ENCODE measurements at places on chromosomes 2 and 18.

DNA sequence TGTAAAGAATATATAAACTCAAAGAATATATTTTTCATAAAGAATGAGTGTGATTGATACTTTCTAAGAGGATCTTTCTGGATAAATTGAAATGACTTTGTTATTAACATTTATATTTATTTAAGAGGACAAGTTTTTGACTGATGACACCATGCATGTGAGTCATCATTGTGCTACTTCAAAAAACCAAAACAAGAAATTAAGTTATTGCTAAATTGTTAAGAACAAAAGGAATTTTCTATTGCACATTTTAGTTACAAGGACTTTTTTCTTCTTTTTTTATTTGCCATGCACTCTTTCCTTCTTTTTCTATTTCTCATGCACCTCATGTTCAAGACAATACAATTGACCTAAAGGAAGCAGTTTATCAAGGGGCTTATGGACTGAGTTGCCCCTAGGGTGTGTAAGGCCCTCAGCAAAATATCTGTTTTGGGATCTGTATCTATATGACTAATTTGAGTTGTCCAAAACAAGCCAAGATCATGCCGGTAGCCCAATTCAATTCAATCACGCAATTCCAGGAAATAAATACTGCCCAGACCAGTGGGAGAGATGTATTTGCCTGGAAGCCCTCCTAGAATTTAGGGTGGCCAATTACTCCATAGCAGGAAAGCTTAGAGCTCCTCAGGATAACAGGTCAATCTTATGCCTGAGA lies 654.3 kb downstream of the METTL4 start:
- no peak for DNase-seq

DNA sequence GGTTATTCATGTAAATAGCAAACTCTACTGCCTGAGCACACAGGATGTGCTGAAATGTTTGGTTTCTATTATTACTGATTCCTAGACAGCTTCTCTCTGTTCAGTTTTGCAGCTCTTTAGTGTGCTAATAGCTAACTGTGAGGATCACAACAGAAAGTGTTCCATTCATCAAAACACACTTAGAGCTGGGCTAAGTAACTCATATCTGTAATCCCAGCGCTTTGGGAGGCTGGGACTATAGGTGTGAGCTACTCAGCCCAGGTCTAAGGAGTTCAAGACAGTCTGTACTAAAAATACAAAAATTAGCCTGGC lies 63.2 kb downstream of the MOGAT1 start:
- DNase-seq: peak; percentile 37

- no peak for DNase-seq
These were observed 88.6 kb downstream of the WDR7 start for GRCh38 chr18:56739731-56740130.

DNA sequence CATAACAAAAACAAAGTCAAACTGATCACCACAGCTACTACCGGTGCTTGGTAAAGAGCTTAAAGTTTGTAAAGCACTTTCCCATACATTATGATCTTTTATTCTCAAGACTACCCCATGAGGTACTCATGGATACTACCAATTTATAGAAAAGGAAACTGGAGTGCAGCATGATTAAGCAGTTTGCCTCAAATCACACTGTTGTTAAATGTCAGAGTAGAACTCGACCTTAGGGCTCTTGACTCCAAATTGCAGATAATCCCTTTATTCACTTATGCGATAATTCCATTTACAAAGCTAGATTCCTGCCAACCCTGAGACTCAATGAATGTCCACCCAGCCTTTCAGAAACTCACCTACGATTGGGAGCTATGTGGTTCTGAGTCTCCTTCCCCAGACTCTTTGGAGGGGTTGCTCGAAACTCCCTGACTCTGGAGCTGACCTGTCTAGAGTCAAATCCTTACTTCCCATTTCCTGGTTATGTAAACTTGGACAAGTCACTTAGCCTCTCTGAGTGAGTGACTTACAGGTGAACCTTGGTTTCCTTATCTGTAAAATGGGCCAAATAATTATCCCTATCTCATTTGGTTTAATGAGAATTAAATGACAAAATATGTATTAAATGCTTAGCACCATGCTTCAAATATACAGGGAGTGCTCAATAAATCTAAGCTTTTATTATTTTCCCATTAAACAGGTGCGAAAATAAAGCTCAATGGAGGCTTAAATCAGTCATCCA lies 47.4 kb downstream of the PSD4 start:
- DNase-seq: no peak

GRCh38 chr2:70726947-70727725 lies 40.9 kb downstream of the ADD2 start:
- DNase-seq: no peak

- no peak for DNase-seq
These were observed 278.0 kb downstream of the METTL4 start for GRCh38 chr18:2293109-2293839.

- no peak for DNase-seq
These were observed 4.5 kb downstream of the TIMM21 start for GRCh38 chr18:74152857-74153256.

- no peak for DNase-seq
These were observed 89.5 kb downstream of the BIRC6 start for GRCh38 chr2:32446369-32446768.

DNA sequence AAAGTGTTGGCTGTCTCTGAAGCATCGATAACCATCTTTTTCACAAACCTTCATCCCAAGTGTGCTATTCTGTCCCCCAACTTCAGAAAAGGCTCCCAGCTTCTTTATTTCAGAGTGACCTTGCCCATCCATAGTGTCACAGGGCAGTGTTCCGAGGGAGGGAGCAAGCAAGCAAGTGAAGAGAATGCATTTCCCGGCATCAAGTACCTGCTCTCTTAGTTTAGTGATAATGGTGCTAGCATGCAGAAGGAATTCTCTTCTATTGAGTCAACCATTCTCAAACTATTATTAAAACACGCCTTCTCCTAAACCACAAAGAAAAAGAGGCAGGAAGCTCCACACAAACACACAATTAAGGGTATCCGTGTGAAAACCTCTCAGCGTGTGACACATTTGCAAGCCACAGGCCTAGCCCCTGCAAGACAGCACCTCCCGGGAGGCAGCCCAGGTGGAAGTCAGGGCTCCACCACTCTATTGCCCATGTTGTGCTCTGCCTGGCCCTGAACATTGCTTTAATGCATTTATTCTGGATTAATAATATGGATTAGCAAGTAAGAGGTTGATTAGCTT lies 504.9 kb downstream of the GALR1 start:
- DNase-seq: no peak

GRCh38 chr18:61785588-61785987 lies 107.2 kb downstream of the RNF152 start:
- DNase-seq: no peak

DNA sequence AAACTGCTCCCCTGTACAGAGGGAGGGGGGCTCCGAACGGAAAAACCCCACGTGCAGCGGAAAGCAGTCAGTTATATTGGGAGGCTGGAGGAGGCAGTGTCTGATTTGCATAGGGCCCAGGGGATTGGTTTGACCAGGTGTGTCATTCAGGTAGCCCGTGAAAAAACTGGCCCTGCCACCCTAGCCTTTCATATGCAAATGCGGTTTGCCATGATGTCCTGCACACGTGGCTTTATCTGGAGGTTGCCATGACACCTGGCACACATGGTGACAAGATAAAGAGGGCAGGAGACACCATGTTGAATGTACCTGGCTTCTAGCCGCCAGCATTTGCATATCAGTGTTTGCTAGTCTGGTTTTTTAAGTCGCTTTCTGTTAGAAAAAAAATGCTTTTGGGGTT lies 20.5 kb downstream of the SLC25A52 start:
- no peak for DNase-seq

DNA sequence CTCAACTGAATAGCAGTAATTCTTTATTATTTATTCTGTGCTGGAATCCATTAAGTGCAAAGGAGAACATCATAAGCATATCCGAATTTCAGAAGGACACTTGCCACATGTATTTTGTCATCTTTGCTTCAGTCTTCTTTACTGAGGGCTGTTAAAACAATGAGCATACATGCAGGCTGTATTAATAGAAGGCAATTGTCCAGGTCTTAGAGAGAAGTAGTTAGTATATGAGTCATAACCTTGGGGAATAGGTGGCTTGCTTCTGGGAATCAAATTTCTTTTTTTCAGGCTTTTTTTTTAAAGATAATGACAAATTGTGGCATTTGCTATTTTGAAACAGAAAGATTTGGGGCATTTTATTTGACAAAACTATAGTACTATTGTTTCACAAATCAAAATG lies 773.5 kb downstream of the CNTNAP5 start:
- no peak for DNase-seq

DNA sequence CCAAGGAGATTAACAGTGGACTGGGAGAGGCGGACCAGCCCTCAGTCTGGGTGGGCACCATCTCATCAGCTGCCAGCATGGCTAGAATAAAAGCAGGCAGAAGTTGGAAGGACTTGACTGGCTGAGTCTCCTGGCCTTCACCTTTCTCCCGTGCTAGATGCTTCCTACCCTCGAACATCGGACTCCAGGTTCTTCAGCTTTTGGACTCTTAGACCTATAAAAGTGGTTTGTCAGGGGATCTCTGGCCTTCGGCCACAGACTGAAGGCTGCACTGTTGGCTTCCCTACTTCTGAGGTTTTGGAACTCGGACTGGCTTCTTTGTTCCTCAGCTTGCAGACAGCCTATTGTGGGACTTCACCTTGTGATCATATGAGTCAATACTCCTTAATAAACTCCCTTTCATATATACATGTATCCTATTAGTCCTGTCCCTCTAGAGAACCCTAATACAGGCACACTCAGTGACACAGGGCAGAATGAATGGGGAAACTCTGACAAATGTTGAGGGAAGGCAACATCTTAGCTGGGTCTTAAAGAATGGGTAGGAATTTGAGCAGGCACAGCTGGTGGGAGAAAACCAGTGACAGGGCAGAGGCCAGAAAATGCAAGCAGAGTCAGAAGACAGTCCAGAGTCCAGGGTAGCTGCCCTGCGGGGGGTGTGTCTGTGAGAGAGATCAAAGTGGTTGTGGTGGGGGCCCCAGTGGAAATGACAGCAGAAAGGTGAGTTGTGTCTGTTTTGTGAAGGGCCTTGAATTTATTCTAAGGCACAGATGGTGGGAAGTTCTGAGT lies 108.1 kb upstream of the CD302 start:
- no peak for DNase-seq

DNA sequence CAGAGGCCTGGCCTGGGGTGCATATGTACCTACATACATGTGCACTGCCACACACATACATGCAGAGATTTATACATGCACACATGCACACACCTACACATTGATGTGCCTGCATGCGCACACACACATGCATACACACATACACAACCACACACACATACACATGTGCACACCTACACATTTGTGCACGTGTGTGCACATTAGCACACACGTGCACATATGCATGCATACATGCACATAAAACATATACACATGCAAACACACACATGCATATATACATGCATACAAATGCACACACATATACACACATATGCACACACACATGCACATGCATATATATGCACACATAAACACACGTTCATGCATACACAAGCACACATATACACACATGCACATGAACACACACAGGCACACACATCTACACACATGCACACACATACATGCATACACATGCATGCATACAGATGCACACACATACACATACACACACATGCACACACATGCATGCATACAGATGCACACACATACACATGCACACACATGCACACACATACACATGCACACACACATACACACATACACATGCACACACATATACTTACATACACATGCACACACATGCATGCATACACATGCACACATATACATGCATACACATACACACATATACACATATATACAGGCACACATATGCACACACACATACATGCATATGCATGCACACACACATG lies 23.6 kb upstream of the OTOS start:
- no peak for DNase-seq

GRCh38 chr2:20198796-20199632 lies 25.9 kb downstream of the SDC1 start:
- no peak for DNase-seq

DNA sequence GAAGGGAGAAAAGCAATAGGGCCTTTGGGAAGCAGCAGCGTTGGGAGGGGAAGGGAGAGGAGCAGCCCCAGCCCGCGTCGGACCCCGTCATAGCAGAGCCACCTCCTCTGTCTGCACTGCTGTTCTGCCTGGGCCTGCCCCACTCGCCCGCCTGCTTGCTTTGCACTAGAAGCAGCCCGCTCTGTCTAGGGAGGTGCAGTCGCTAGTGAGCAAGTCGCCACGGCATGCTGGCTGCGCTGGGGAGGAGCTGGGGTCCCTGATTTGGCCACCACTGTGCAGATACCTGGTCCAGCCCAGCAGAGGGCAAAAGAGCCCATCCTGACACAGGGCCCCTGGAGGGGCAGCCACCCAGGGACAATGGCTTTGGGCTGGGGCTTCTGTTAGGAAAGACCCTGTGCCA lies 8.0 kb upstream of the TMEM214 start:
- DNase-seq: no peak

- no peak for DNase-seq
These were observed 167.0 kb upstream of the RPRM start for GRCh38 chr2:153645599-153645998.

GRCh38 chr2:20073460-20073859 lies 22.0 kb upstream of the LAPTM4A start:
- DNase-seq: no peak

- no peak for DNase-seq
These were observed 157.6 kb upstream of the NDUFV2 start for GRCh38 chr18:8944871-8945245.

GRCh38 chr2:157312866-157313486 lies 12.6 kb downstream of the ERMN start:
- DNase-seq: no peak

DNA sequence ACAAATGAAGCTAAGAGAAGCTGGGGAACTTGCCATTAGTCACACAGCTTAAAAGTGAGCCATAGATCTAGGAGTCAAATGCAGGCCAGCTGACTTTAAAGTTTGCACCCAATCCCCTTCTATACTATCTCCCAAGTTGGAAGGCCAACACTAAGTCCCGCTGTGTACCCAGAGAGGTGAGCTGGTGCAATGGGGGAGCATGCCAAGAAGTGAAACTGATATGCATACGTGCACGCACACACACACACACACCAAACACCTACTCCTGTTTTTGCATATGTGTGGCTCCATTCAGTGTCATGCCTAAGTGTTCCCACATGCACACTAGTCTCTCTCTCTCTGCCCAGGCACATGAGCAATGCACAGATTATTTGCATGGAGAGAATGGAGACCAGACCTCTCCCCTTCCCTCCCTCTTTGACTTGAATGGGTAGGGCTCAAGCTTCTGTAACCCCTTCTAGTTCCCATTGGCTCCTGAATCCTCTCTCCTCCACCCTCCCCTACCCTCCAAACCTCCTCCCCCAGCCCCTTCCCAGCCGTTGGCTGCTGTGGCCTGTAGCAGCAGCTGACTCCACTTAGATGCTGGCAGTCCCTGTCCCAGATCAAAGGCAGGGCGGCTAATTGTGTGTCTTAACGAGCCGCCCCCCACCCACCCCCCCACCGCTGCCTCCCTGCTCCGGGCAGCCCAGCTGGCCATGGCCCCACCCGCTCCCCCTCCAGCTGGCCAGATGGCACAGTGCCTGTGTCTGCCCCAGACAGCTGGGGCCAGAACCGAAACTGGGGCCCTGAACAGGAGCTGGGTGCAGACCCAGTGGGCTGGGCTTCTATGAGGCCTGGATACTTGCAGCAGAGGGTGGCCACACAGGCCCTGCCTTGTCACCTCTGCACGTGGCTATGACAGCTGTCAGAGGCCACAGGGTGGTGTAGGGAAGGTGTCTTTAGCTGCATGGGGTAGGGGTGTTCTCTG lies 5.6 kb downstream of the WNT10A start:
- peak; percentile 85 for DNase-seq

GRCh38 chr2:69013142-69013839 lies at the start of gene ANTXR1:
Gene ANTXR1, plus strand, starts transcription at chr2:69013179. Its CDS starts 321 bp downstream, at chr2:69013500.
- peak; percentile 34 for DNase-seq
